ENCODE measurements at places on chromosomes 4 and X.

DNA sequence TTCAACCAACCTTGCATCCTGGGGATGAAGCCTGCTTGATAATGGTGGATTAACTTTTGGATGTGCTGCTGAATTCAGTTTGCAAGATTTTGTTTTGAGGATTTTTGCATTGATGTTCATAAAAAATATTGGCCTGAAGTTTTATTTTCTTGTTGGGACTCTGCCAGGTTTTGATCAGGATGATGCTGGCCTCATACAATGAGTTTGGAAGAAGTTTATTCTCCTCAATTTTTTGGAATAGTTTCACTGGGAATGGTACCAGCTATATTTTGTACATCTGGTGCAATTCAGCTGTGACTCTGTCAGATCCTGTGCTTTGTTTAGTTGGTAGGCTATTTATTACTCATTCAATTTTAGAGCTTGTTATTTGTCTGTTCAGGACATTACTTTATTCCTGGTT is 340.3 kb upstream of the TRAM1L1 start:
- DNase-seq: no peak

GRCh38 chrX:18885328-18886004 is 98.4 kb downstream of the PHKA2 start:
- no peak for DNase-seq

DNA sequence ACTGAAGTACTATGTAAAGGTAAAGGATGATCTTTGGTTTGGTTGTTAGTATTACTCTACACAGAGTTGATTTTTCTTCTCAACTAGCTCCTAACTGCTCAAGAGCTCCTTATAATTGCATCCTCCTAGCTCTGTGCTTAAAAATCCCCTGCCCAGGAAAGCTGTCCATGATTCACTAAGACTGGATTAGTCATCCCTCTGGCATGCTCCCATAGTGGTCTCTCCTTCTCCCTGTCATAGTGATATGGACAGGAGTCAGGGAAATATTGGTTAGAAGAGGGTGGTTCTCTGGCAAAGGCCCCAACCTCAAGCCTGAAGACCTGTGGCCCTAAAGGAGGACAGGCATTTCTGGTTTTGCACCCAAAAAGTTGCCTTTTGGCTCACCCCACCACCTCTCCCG is 242.3 kb upstream of the KCNIP4 start:
- no peak for DNase-seq

GRCh38 chrX:37998586-37999262 is 7.6 kb upstream of the SYTL5 start:
- DNase-seq: no peak

GRCh38 chr4:183747931-183748670 is 89.0 kb downstream of the TRAPPC11 start:
- DNase-seq: no peak

DNA sequence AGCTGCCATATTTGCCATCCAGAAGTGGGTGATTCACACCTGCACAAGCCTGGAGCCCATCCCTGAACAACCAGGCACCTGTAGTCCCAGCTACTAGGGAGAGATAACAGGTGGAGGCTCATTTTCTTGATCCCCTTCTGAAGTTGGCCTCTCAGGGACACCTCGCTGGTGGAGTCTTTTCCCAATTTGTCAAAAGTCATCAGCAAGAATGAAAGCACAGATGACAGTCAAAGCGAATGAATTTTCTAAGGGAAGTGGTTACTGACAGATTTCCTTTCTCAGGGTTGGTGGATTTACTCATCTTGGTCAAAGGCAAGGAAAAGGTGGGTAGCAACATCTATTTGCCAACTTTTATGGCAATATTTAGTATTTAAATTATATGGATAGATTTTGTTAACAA is 36.5 kb downstream of the FGFBP1 start:
- DNase-seq: no peak

DNA sequence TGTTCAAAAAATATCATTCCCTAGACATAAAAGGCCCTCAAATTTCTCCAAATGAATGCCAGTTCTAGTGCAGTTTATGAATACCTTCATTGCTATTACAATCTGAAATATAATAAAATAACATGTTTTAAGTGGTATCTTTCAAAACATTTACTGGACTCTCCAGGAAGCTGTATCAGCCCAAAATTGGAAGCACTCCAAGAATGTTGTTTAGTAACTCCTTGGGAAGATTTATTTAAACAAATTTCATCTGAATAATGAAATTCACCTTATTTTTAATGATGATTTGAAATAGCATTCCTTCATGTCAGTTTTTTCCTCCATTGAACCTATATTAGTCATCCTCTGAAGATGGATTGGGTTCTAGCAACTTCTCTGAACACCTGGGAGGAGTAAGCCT is 217.2 kb upstream of the PCDH18 start:
- DNase-seq: no peak

- no peak for DNase-seq
Observed at GRCh38 chr4:128303986-128304385, 16.4 kb upstream of the PGRMC2 start.

DNA sequence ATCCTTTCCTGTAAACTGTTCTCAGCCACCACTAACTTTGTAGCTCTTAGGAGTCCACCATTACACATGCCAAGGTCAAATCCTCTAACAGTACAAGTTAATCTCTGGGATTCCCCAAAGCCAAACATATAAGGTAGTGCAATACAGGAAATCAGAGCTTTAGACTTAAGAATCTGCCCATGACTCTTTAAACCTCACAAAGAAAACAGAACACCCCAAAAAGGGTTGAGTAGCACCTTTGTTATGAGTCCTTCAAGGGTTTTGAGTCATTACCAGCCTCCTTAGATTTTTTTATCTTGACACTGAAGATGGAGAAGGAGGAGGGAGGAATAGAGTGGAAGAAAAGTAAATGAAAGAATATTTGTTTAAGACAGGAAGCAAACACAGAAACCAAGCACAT is 243.9 kb upstream of the SPANXN1 start:
- DNase-seq: no peak

DNA sequence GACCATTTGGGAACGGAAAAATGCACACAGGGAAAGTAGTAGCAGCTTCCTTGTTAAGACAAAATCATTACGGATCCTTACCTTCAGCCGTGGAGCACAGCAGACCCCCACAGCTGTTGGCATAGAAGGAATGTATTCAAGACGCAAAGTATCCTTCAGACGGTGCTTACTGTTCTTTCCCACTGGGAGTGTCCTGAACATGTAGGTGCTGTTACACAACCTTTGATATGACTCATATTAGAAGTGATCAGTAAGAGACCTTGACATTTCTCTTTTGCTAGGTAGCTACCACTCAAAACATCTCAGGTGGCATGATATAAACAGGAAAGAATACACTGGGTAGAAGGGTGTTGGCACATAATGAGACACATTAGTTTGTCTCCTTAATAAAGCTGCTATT is 154.0 kb upstream of the FMR1 start:
- DNase-seq: no peak

Measured in CD4-positive, alpha-beta T cell treated with Interferon gamma for 1 hour (primary cell).